Left ventricle myocardium superior (tissue), 1 donor: ENCODE measurements at places on chromosomes 6 and 20. TPM values are rescaled to one million over a fixed set of nuclear protein-coding genes. Genes with fewer than 3 reads are reported as not detected.

The HRH3 gene
- total RNA-seq = not detected

The PAQR8 gene
- 1.8 TPM for total RNA-seq

The RNF39 gene
- not detected for total RNA-seq

The VWA7 gene
- 12.8 TPM for total RNA-seq

The UST gene
- 3.4 TPM for total RNA-seq

The MMUT gene
- total RNA-seq = 34.9 TPM

- DNase-seq = no peak
Measured at GRCh38 chr20:31740208-31740607, 1.1 kb downstream of the TPX2 start.

DNA sequence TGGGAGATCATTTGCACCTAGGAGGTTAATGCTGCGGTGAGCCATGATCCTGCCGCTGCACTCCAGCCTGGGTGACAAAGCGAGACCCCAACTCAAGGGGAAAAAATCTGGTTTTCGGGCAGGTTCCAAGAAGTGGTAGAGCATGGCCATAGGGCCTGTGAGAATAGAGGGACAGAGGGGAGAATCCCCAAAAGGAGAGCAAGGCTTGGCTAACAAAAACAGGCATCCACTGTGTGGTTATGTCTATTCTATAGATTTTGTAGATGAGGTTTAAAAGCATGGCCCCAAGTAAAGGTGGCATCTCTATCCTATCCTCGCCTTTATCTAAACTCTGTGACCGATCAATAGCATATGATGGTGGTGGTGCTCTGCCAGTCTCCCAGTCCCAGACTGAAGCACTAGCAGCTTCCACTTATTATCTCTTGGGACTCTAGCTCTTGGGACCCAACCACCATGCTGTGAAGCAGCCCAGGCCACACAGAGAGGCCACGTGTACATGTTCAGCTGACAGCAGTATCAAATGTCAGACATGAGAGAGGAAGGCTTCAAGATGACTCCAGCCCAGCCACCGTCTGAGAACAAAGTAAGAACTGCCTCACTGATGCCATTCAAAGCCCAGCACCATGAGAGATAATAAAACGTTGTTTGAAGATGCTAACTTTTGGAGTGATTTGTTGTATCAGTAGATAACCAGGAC, 27.7 kb downstream of the EIF2S2 start:
- no peak for DNase-seq

- no peak for DNase-seq
Measured at GRCh38 chr6:33407132-33407718, 3.6 kb upstream of the PHF1 start.

- no peak for DNase-seq
Measured at GRCh38 chr20:49561806-49562205, 6.1 kb downstream of the PTGIS start.

DNA sequence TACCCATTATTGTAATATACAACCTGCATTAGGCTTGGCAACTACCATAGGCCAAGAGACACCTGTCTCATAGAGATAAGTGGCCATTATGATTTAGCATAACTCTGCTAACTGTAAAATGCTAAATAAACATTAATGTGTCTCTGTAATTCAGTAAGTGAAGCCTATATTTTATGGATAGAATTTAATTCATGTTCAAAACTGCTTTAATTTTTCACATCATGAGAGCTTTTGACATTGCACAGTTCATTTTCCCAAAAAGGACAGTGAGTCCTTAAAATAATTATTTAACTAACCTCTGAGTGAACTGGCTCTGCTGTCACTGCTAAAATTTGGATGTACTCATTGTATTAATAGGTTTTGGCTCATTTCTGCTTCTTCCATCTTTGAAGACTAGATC, 41.4 kb upstream of the TMX4 start:
- no peak for DNase-seq

DNA sequence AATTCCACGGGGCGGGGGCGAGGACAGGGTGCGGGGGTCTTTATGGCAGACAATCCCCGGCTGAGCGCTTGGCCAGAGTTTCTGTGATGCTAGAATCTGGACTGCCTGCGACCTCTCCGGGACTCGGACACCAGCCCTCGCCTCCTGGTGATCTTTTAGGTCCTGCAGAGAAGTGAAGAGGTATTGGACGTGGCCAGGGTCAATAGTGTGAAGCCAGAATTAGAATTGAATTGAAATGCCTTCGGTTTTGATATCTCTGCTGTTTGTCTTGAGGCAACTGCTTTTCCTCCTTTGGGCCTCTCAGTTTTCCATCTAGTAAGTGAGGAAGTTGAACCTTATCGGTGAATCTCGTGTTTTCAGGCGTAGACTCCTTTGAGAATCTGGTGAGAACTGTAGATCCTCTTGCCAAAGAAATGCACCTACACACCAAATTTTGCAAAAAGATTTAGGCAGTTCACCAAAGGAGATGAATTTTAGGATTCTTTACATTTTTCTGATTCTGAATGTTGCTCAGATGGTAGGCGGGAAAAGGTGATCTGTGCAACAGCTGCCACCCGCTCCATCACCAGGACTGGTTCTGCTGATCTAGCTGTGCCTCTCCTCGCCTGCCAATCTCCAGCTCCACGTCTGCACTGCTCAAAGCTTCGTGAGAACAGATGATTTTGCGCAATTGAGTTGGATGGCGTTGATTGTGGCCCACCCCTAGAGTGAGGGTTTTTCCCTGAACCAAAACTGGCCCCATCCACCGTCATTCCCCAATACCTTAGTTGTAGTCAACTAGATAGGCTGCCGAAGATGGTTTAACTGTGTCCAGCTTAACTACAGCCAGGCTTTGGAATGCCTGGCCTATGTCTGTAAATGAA, 837 bp upstream of the OSER1 start:
- DNase-seq = peak; percentile 34

- peak; percentile 53 for DNase-seq
Measured at GRCh38 chr20:63696628-63697356, at the start of gene TNFRSF6B. TSS of gene TNFRSF6B (plus strand) at chr20:63696652. CDS start at chr20:63696768, 116 bp downstream.

GRCh38 chr20:58440021-58440767, 51.2 kb downstream of the VAPB start:
- no peak for DNase-seq

GRCh38 chr6:166530211-166531095, 56.0 kb downstream of the RAMACL start:
- no peak for DNase-seq

DNA sequence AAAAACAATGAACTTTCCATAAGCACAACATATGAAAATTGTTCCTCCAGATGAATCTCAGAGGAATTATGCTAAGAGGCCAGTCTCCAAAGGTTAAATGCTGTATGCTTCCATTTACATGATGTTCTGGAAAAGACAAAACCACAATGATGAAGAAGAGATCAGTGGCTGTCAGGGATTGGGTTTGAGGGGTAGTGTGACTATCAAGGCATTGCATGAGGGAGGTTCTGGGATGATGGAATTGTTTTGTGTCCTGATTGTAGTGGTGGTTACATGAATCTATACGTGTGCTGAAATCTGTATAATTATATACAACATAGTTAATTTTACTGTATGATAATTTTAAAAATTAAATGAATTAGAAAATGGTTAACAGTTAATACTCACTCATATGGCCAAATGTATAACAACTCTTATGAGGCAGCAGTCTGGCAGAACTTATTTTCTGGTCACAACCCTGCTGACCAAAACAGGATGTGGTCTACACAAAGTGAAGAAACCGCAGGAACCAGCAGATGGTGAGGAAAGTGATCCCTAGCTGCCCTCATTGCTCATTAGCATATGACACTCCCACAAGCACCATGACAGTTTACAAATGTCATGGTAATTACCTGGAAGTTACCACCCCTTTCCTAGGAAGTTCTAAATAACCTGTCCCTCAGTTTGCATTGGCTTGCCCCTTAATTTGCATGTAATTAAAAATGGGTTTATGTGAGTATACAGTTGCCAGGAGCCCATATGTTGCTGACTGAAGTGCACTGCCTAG, 31.9 kb downstream of the NSFL1C start:
- DNase-seq = no peak

- peak; percentile 82 for DNase-seq
Measured at GRCh38 chr6:163354761-163355425, 59.6 kb upstream of the QKI start.

DNA sequence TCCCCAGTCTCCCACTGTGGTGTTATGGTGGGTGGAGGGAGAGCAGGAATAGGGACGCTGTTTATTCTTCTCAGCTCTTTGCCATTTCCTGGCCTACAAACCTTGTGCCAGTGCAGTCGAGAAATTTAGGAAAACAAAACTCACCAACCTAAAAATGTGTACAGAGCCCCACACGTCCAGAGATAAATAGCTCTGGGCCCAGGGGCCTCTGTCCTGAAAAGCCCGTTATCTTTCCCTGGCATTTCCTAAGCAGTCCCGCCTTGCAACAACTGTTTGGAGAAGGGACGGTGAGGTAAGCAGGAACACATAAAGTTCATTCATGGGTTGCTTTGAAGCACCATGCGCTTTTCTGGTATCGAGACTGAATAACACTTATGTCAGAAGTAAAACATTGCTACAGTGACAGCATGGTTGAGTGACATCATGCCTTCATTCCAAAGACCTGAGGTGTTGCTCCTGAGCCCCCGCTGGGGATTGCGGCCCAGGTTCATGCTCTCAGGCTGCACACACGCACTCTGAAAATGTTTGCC, 80.1 kb upstream of the NXT1 start:
- DNase-seq = no peak

- no peak for DNase-seq
Measured at GRCh38 chr6:81997090-81997926, 244.8 kb upstream of the TENT5A start.

DNA sequence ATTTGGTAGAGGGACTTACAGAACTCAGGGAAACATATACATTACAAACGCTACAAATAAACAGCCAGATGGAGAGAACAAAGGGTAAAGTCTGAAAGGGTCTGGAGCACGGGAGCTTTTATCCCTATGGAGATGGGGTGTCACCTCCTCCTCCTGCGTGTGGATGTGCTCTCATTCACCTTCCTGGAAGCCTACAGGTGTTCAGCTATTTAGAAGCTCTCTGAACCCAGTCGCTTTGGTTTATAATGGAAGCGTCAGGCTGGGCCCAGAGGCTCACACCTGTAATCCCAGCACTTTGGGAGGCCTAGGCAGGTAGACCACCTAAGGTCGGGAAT, 17.7 kb upstream of the ITCH start:
- DNase-seq = no peak
